ENCODE measurements at places on chromosomes 7 and 10. TPM values are rescaled to one million over a fixed set of nuclear protein-coding genes. Genes with fewer than 3 reads are reported as not detected.

The OR2F2 gene
- not detected for total RNA-seq

The ANKRD1 gene
- total RNA-seq = 5.3 TPM

The CLDN4 gene
- total RNA-seq = 15.8 TPM

The SLC39A12 gene
- total RNA-seq = 18.0 TPM

The UNC5B gene
- 10.9 TPM for total RNA-seq

The FXYD4 gene
- total RNA-seq = not detected

The TBXAS1 gene
- 5.9 TPM for total RNA-seq

The TAS2R39 gene
- total RNA-seq = not detected

The CNPY1 gene
- total RNA-seq = not detected

The CALD1 gene
- 151 TPM for total RNA-seq

The EPO gene
- not detected for total RNA-seq

The DLX5 gene
- total RNA-seq = not detected

The HABP2 gene
- total RNA-seq = not detected

The BAG3 gene
- total RNA-seq = 11.4 TPM

The AEBP1 gene
- total RNA-seq = 143 TPM

The NEUROD6 gene
- total RNA-seq = 0.93 TPM

The COL28A1 gene
- total RNA-seq = 5.5 TPM

The PDGFA gene
- 18.0 TPM for total RNA-seq

The CAMK2B gene
- total RNA-seq = 39.1 TPM

The CDH23 gene
- 75.4 TPM for total RNA-seq

The ZNF727 gene
- 0.66 TPM for total RNA-seq

The TUBAL3 gene
- total RNA-seq = 0.49 TPM

The SH2D4B gene
- total RNA-seq = not detected

The LIPK gene
- not detected for total RNA-seq

The LAMB1 gene
- 206 TPM for total RNA-seq

The CCDC136 gene
- total RNA-seq = 60.3 TPM

The MRLN gene
- total RNA-seq = 23.1 TPM

The TMEM236 gene
- 0.44 TPM for total RNA-seq

The UBE2D4 gene
- 16.0 TPM for total RNA-seq

The SLC16A9 gene
- total RNA-seq = 32.4 TPM

The TYW1B gene
- total RNA-seq = 10.0 TPM

The GDF2 gene
- not detected for total RNA-seq

The ZNF853 gene
- 20.7 TPM for total RNA-seq

The SPDYE2B gene
- total RNA-seq = not detected

The PNLIP gene
- total RNA-seq = not detected

The GTF2IRD1 gene
- total RNA-seq = 42.5 TPM

The AGAP6 gene
- total RNA-seq = 8.5 TPM

The AOAH gene
- 7.1 TPM for total RNA-seq

The C7orf57 gene
- 0.22 TPM for total RNA-seq

The CC2D2B gene
- 2.5 TPM for total RNA-seq

The SLC26A3 gene
- not detected for total RNA-seq

The PLXDC2 gene
- 65.8 TPM for total RNA-seq

The PAX4 gene
- not detected for total RNA-seq

The ARHGAP22 gene
- 7.0 TPM for total RNA-seq

The FBXL13 gene
- total RNA-seq = 10.0 TPM

The INMT gene
- total RNA-seq = 3.2 TPM
